Cardiac muscle cell (in vitro differentiated cells and primary cell): ENCODE measurements at places on chromosomes 11 and 22.

GRCh38 chr11:128488471-128488870 is 98.9 kb downstream of the ETS1 start:
- peak; percentile 95 for DNase-seq

DNA sequence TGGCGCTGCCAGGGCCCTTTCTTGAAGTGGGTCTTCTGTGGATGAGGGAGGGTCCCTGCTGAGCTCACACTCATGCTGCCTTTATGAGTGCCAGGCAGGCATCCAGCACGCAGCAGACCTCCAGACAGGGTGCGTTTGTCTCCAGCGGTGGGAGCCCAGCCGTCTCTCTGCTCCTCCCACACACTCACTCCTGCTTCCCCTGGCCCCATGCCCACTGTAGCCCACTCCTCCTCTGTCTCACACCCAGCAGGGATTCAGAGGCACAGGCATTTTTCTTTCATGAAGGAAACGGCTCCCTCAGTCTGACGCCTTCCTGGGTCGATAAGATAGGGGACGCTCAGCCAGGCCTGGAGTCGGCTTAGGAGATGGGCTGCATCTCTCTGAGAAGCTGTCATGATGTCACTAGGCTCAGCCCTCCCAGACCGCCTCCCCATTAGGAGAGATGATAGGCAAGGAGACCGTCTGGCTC is 183.9 kb upstream of the NCAM1 start:
- peak; percentile 71 for DNase-seq

DNA sequence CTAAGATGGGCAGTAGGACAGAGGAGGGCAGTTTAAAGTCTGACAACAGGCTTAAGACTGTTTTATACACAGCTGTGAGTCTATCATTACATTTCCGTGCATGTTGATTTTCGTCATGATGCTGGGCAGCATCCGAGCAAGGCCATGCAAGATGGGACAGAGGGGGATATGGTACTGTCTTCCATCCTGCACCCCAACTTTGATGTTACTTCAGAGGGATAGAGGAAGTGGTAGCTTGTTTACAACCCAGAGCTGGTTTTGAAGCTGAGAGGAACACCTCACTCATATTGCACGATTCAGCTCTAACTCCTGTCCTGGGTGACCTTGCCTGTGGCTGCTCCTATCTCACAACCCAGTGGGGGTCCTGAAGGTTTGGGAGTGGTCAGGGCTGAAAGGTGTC is 3.0 kb upstream of the SORL1 start:
- DNase-seq: no peak

DNA sequence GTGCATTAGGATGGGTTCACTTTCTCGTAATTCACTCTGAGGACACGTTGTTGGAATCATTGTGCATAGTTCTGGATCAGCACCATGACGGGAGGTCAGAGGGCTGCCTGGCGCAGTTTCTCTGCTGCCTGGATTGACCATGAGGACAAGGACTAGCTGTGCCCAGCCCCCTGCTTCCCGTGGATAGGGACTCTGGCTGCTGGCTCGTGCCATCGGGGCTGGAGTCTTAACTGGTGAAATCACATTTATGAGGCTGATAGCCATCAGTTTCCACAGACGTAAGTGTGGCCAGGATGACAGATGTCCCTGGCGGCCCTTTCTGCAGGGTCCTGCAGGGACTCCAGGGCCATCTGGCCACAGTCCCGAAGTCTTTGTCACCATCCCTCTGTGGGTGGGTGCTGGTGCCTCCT is 24.1 kb upstream of the GRAMD4 start:
- DNase-seq: no peak

- DNase-seq: no peak
Measured at GRCh38 chr11:19541521-19542049, 171.1 kb upstream of the NAV2 start.

DNA sequence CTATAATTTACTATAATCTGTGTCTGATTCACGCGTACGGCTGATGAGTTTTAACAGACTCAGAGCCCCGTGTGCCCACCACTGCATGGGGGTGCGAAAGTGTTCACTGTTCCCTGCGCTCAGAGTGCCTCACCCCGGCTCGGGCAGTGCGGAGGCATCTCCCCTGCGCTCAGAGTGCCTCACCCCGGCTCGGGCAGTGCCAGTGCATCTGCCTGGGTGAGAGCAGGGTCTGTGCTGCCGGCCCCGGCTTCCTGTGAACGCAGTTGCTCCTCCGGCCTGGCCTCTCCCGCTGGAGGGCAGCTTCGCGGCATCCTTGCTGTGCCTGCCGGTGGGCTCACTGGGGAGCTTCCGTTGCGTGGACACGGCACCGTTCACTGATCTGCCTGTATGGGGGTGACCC is 14.2 kb downstream of the PTDSS2 start:
- DNase-seq: no peak

DNA sequence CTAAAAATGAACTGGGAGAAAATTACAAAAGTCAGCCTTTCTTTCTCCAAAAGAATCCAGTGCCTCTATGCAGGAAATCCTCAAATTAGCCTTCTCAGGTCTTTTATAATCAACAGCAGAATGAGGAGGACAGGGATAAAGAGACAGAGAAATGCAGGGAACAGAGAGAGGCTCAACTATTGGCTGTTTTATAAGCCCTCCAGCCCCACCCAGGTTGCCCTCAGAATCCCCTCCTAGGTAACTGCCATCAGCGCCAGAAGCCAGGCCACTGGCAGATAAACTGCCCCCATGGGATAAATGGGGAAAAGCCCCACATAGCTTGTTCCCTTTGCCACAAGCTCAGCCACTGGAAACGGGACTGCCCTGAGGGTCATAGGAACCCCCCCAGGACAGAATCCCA is 10.9 kb upstream of the HMOX1 start:
- no peak for DNase-seq

DNA sequence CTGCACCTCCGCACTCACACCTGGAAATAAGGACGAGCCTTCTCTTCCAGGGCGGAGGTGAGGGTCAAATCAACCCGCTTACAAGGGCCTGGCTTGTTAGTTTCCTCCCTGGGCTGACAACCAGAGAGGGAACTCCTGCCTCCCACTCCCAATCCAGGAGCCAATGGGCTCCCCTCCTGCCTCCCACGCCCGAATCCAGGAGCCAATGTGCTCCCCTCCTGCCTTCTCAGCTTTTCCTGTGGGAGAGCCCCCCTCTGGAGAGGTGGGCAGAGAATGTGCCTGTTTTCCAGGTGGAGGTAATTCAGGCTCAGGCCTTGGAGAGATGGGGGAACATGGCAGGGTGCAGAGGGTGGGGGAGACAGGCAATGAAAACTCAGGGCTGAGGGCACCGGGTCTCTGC is 53.7 kb upstream of the TTLL12 start:
- no peak for DNase-seq

GRCh38 chr11:99371257-99371656 is 350.5 kb downstream of the CNTN5 start:
- no peak for DNase-seq

DNA sequence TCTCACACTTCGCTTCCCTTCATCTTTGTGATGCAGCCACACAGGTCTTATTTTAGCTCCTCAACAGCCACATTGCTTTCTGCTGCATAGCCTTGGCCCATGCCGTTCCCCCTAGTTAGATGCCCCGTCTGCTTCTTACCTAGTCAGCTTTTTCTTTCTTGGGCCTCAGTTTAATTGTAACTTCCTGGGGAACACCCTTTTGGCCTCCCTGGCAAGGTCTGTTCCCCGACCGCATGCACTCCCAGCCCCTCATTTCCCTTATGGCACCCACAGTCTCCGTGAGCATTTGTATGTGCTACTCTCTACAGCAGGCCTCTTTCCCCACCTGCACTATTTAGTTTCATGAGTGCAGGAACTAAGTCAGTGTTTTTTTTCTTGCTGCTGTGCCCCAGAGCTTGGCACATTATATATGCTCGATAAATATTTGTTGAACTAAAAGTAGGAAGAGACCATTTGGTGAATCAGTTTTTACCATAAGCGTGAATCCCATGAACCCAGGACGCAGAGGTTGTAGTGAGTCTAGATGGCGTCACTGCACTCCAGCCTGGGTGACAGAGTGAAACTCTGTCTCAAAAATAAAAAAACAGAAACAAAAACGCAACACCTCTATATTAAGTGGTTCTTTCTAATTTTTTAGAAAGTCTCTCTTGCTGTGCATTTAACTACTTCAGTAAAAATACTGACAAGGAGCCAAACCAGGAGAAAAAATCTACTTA is 38.5 kb downstream of the TNRC6B start:
- DNase-seq: no peak

DNA sequence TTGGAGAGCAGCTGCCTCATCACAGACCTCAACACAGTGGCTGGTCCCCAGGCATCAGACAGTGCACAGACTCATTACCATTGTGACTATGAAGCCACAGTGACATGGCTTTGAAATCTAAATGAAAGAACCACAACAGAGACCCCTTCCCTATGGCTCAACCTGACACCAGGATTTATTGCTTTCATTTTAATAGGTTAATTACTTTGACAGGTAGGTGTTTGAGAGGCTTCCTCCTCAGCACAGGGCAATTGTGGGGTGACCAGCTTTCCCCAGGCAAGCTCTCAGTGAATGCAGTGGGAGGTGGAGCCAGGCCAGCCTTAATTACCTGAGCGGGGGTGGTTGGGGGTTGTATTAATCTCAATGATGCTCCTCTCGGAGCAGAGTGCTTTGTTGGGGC is 102.3 kb downstream of the CHST1 start:
- no peak for DNase-seq

DNA sequence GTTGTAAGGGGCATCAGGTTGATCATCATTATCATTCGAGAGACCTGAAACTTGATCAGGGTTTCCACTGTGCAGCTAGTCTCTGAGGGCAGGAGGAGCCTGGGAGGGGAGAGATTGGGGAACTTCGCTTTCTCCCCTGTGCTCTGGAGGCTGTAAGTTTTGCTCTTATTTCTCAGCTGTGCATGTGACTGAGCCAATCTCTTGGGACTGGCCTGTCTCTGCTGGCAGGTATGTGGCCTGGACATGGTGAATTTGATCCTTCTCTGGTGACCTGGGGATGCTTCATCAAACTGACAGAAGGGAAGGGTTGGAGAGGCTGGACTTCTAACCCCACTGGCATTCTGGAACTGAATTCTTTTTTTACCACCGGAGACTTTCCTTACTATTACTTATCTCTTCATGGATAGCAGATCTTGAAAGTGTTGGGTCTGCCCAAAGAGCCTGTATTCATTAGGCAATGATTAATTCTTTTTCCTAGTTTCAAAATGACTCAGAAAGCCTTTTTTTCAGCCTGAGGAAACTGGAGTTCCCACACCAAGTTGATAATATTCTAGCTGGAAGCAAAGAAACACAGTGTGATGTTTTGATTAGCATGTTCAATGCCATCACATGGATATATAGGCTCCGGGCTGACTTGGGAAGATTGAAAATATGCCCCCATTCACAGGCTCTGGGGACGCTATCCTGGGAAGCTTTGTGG is 36.5 kb downstream of the TSPAN18 start:
- peak; percentile 52 for DNase-seq

DNA sequence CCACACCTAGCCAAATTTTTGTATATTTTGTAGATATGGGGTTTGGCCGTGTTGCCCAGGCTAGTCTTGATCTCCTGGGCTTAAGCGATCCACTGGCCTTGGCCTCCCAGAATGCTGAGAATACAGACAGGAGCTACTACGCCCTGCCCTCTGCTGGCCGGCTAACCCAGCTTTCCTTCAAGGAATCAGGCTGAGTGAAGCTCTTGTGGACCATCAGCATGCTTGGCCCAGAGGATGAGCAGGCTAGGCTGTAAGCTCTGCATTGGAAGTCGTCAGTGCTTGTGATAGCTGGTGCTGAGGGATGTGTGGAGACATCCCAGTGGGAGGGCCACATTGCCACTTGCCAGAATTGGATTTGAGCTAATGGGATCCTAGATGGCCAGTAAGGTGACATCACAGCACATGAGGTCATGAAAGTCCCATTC is 60.6 kb downstream of the MED15 start:
- DNase-seq: peak; percentile 61

- DNase-seq: no peak
Measured at GRCh38 chr11:69230856-69231425, 63.0 kb upstream of the MYEOV start.

DNA sequence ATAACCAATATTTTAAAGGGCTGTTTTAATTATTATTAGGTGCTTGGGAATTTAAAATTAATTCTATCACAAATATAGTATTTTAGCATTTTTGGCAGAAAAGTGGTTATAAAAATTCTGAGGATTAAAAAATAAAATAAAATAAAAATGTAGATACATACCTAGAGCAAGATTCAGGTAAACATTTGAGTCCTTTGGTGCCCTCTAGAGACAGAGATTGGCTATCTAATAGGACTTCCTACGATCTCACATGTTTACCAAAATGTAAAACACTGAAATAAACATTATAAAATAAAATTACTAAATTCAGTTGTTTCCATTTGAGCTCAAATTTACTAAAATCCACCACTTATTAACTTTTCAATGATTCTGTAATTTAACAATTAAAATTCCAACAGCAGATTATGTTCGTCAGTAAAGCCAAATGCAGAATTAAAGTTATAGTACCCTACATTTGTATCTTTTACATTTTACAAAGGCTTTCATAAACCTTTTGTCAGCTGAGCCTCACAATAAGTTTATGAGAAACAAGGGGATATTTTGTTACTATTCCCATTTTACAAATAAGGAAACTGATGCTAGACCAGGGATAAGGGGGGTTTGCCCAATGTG is 27.7 kb downstream of the SLC36A4 start:
- DNase-seq: peak; percentile 43

- no peak for DNase-seq
Measured at GRCh38 chr22:40405178-40406062, 35.0 kb downstream of the SGSM3 start.

- no peak for DNase-seq
Measured at GRCh38 chr11:80944758-80945157, 1503.9 kb upstream of the TENM4 start.

DNA sequence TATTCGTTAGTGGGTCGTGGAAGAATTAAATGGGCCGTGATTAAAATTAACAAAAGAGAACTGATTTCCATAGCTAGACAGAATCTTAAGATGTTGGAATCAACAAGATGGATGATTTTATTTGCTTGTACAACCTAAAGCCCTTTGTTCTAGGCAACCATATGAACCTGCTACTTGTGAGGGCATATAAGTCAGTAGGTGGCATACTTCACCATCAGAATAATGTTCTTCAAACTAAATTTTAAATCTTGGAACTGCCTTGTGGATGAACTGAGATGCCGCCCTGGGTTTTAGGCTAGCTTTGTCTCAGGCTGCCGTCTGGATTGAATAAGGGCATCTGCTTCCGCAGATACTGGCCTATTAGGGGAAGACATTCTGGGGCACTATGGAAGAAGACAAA is 40.9 kb downstream of the CSRP3 start:
- DNase-seq: peak; percentile 14

GRCh38 chr22:20957683-20958431 is 9.2 kb upstream of the AIFM3 start:
- DNase-seq: peak; percentile 41

DNA sequence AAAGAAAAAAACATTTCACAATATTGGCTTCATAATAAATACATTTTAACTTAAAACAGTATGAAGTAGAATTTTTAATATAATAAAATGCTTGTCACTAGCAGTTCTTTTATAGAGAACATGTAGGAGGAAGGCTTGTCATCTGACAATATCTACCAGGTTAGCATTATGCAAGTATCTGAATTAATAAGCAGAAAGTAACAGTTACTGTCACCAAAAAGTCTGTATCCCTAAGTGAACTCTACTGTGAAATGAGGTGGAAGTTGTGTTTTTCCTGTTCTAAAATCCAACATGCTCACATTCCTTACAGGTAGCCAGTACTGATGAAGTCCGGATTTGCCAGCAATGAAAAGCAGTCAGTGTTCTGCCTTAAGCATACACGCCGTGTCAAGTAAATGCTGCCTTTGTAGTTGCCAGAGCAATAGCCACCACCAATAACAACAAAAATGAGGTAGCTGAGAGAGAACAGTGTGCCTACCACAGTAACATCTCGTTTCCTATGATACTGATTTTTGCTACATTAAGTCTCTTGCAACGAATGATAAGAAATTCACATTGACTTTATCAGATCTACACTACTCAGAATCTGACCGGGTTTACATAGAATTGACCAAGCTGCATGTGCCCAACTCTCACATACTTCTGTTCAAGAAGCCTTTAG is 95.5 kb downstream of the SIK3 start:
- DNase-seq: no peak
